ENCODE measurements at places on chromosomes 7 and 10.

GRCh38 chr7:8179486-8179885 is 82.5 kb downstream of the ICA1 start:
- no peak for DNase-seq

DNA sequence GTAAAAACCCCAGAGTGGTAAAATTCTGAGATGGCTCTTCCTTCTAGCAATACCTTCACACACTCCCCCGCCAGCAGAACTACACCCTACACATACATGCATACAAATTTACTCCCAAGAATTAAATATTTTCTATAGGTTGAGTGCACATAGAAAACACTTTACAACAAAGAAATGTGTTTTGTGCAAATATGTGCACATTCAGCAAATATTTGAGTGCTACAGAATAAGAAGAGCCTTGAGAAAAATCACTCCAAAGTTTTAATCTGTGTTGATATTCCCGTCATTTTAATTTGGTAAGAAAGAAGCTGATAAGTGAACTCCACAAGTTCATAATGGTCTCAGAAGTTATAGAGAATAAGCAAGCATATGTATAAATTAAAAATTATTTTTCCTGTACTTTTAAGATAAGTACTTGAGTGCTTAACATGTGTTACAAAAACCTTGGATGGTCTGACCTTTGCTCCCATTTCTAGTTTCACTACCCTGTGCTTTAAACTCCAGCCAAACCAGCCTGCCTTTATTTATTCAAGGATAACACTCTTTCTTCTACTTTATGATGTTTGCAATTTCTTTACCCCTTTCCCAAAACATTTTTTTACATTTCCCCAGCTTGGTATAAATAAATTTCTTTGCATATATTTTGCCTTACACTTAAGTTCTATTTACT is 733.5 kb upstream of the LRRTM3 start:
- DNase-seq = no peak

- no peak for DNase-seq
These were observed 1.8 kb downstream of the TMEM26 start for GRCh38 chr10:61451357-61451756.

GRCh38 chr10:71473671-71474599 is 77.2 kb downstream of the CDH23 start:
- no peak for DNase-seq

DNA sequence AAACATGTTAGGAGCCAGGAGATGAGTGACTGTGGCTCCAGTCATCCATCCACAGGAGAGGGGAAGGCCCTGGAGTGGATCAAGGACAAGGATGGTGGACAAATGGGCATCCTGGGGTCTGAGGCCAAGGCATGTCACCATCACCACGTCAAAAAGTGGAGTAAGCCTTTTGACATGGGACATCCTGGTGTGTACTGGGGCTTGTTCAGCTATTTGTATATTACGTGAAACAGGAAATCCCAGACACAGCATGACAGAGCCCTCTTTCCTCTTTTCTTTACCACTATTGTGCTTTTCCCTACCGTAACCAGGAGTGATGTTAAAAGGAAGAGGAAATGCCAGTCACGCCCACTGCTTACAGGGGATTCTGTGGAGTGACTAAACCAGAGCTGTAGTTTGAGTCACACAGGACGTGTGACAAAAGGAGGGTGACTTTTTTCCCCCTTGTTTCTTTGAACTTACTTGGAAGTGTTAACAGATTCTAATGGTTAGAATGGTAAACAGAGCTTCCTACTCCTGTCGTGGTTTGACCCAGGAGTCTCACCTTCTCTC is 15.4 kb downstream of the ACSL5 start:
- DNase-seq = no peak

DNA sequence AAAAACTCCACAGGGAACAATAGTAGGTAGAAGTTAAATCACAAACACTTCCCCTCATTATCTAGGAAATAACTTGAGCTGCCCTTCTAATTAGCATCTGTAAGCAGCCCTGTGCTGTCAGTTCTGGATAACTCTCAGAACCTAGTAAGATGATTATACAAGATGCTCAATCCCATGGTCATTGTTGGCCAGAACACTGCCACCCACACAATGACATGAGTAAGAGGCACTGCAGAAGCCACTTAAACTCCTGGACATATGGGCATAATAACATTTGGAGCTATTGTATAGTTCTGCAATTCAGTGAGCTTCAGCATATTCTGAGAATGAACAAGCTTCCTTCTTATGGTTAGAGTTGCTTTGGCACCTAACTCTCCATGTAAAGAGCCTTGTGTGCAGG is 153.8 kb downstream of the PLPP4 start:
- no peak for DNase-seq

GRCh38 chr10:25758041-25758457 is 176.0 kb upstream of the MYO3A start:
- no peak for DNase-seq
